ENCODE measurements at places on chromosomes 7 and 10. TPM values are rescaled to one million over a fixed set of nuclear protein-coding genes. Genes with fewer than 3 reads are reported as not detected.

VAX1 gene
- not detected for total RNA-seq

SUGCT gene
- 4.4 TPM for total RNA-seq

CLCN1 gene
- not detected for total RNA-seq

PLXDC2 gene
- 13.1 TPM for total RNA-seq

TMEM229A gene
- not detected for total RNA-seq

PAPOLB gene
- 0.08 TPM for total RNA-seq

SFMBT2 gene
- 9.6 TPM for total RNA-seq

ZNF503 gene
- 6.0 TPM for total RNA-seq

YAE1 gene
- total RNA-seq: 19.0 TPM

DPYSL4 gene
- 24.9 TPM for total RNA-seq

CHAT gene
- not detected for total RNA-seq

ATP6V0A4 gene
- total RNA-seq: not detected

PIP4K2A gene
- total RNA-seq: 14.0 TPM

POU6F2 gene
- 0.24 TPM for total RNA-seq

BEND7 gene
- total RNA-seq: 18.6 TPM
